ENCODE measurements at places on chromosomes 13 and 19.

- DNase-seq: no peak
Observed at GRCh38 chr19:45191375-45191774, 12.8 kb downstream of the BLOC1S3 start.

- no peak for DNase-seq
Observed at GRCh38 chr13:111046590-111047141, 68.4 kb upstream of the ARHGEF7 start.

GRCh38 chr13:63605403-63605802 lies 2189.8 kb upstream of the PCDH20 start:
- no peak for DNase-seq

- DNase-seq: no peak
Observed at GRCh38 chr19:48661711-48662090, 11.1 kb downstream of the NTN5 start.

GRCh38 chr19:53076984-53077383 lies 26.2 kb downstream of the ZNF160 start:
- DNase-seq: peak; percentile 85

- DNase-seq: no peak
Observed at GRCh38 chr19:277581-278165, 13.5 kb downstream of the PLPP2 start.

DNA sequence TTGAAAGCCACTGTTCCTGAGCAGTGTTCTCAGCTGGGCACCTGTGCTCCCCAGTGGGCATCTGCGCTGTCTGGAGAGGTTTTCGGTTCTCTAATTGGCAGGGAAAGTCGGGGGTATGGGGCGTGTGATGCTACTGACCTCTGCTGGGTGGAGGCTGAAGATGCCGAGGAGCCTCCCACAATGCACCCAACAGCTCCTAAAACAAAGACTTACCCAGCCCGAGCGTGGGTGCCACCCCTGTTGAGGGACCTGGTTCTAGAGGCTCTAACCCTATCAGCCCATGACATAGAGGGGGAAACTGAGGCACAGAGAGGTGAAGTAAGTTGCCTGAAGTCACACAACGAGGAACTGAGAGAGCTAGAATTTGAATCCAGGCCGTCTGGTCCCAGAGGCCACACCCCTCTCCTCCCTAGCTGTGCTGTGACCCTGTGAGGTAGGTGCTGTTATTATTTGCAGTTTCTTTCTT lies 2.3 kb downstream of the SPACA4 start:
- DNase-seq: peak; percentile 43

- DNase-seq: no peak
Observed at GRCh38 chr13:98180092-98180491, 3.0 kb upstream of the RNF113B start.

DNA sequence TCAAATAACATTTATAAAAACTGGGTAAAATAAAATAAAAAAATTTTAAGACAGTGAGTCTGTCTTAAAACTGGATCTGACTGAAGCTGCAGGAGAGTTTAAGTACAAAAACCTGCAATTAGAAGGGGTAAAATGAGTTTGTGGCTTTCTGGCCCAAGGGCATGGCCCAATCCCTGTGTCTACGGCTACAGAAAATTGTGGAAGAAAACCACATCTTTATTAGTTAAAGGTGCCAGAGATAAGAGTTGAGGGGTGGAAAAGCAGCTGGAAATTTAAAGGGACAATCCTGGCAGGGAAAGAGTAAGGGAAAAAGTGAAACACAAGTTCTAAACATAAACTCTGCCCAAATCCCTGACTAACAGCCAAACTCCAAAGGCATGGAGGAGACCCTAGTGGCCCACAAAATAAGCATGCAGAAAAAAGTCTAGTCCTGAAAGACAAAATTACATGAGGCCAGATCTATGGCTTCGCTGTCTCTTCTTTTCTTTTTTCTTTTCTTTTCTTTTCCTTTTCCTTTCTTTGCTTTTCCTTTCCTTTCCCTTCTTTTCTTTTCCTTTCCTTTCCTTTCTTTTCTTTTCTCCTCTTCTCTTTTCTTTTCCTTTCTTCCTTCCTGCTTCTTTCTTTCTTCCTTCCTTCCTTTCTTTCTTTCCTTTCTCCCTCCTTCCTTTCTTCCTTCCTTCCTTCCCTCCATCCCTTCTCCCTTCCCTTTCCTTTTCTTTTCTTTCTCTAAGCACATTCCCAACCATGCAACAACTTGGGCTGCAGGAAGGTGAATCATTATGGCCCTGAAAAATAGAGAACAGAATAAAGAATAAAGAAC lies 23.5 kb upstream of the DLEU7 start:
- no peak for DNase-seq

GRCh38 chr19:4068047-4068966 lies 1.6 kb upstream of the ZBTB7A start:
- DNase-seq: peak; percentile 43

- DNase-seq: no peak
Observed at GRCh38 chr13:29187584-29187983, 367.4 kb downstream of the MTUS2 start.
